ENCODE measurements at places on chromosomes 6 and 20. TPM values are rescaled to one million over a fixed set of nuclear protein-coding genes. Genes with fewer than 3 reads are reported as not detected.

Gene FERMT1
- total RNA-seq = 0.15 TPM

Gene SIGLEC1
- 6.2 TPM for total RNA-seq

Gene DEFB121
- not detected for total RNA-seq

Gene RBBP8NL
- not detected for total RNA-seq

Gene WFDC5
- total RNA-seq = not detected

Gene ZNF311
- 0.19 TPM for total RNA-seq

Gene SPAG4
- total RNA-seq = 4.1 TPM

Gene PPP1R16B
- 2.7 TPM for total RNA-seq

Gene ZSCAN9
- 3.2 TPM for total RNA-seq

Gene DNAH8
- total RNA-seq = not detected

Gene EPPIN
- total RNA-seq = not detected

Gene CCR6
- total RNA-seq = not detected

Gene ECT2L
- not detected for total RNA-seq

Gene WFDC10B
- not detected for total RNA-seq

Gene SLC22A2
- not detected for total RNA-seq

Gene LY6G6C
- not detected for total RNA-seq
